ENCODE measurements at places on chromosomes 6 and 20.

- no peak for DNase-seq
Measured at GRCh38 chr20:44615169-44615791, 32.9 kb downstream of the PKIG start.

DNA sequence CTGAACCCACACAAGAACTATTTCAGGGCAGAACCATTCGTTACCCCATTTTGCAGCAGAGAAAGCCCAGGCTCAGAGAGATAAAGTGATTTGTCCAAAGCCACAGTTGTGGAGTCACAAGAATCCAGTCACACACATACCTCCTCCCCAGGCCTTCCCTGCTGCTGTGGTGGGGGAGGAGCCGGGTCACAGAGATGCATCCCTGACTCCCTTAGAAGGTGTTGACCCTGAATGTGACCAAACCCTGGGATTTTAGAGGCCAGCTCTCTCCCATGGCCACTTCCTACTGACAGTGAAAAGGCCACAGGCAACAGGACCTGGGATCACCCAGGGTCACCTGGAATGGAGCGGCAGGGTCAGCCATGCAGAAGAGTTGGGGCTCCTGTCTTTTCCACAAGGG is 48.6 kb downstream of the CHMP4B start:
- no peak for DNase-seq

GRCh38 chr6:41470029-41470330 is 76.2 kb upstream of the FOXP4 start:
- no peak for DNase-seq

DNA sequence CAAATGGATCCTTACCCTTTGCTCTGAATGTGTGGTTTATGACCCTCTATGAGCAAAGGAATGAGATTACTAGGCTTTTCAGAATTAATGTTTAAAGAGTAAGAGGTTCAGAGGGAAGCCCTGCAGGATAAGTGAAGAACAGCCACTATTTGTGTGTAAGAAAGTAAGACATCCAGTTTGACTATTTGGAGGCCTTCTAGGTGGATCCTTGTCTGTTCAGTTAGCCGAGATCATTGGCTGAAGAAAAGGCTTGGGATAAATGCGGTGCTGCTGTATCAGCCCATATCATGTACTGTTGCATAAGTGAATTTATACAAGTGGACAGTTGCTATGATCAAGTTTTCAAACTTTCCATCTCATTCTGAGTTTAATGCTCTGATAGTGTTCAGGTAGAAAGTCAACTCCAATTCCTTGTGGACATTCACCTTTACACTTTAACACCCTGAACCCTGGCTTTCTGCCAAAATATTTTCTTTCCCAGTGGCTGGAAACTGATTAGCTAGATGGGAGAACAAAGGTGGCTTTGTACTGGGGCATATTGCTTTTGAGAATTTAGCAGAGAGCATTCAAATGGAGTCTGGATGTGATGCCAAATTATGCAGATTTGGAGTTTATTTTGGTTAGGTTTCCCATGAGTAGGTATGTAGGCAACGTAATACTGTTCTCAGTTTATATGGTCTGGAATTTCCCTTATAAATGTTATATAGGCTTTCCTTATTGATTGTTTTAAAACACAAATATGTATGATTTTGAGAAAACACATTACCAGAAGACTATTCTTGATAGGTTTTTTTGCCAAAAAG is 15.0 kb downstream of the PARD6B start:
- DNase-seq: no peak

DNA sequence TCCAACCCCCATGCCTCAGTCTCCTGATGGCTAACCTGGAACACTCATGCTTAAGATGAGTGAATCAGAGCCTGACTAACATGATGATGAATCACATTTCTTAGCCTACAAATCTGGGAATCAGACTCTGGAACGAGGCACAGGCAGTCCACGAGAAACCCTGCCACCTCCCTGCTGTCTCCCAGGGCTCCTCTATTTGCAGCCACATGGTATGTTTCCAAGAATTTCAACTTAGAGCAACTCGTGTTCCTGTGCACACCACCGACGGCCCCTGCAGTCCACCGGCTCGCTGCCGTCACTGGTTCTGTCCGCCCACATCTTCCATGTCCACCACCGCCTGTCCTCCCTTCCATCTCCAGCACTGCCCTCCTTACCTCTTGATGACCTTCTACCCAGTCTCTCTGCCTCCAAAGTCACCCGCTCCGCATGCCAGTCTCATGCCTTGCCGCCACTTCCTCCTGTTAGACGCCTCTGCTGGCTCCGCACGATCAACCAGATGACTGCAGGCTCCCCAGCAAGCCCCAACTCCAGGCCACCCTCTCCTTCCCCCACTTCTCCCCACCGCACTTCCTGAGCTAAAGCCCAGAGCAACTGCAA is 87.6 kb downstream of the AGPAT4 start:
- peak; percentile 33 for DNase-seq
